ENCODE measurements at places on chromosomes 16 and 17.

GRCh38 chr16:6081320-6081976 lies 983.9 kb upstream of the EEF2KMT start:
- H3K27me3 ChIP-seq, result no peaks in the 10 kb centered on the region
- no peak overlapping the region for H3K27ac ChIP-seq
- peak; percentile 35 for DNase-seq
- H3K4me1 ChIP-seq, result no peaks in the 10 kb centered on the region
- no peak overlapping the region for H3K4me3 ChIP-seq
- H3K36me3 ChIP-seq, result no peaks in the 10 kb centered on the region

GRCh38 chr17:54404259-54404658 lies 496.4 kb upstream of the TOM1L1 start:
- no peaks in the 10 kb centered on the region for H3K36me3 ChIP-seq
- H3K4me1 ChIP-seq, result no peaks in the 10 kb centered on the region
- H3K27me3 ChIP-seq, result no peaks in the 10 kb centered on the region
- no peak overlapping the region for H3K4me3 ChIP-seq
- no peak overlapping the region for H3K27ac ChIP-seq

DNA sequence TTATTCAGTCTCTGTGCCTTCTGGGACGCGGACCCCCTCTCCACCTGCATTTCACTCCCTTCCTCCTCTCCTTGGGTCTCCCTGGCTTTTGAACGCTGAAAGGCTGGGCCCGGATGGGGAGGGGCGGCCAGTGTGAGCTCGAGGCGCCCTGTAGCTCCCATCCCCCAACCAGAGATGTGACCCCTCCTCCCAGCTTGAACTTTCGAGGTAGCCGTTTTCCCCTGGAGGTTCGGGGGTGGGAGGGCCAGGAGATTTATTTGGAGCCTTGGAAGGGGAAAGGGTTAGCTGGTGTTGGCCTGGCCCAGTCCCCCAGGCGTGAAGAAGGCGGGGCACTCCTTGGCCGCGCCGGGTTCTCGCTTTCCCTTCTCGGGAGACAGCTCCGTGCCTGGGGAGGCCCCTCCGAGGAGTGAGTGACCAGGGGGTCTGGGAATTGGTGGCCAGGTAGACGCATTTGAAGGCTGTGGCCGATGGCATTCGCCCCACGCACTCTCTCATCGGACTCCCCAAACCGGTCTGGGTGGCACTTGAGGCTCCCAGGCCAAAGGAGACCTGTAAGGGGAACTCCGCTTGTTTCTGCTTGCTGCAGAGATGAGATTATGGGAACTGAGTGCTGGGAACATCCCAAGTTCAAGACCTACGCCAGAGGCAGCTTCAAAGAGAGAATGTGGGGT lies 942 bp downstream of the LDAF1 start:
- DNase-seq, result peak; percentile 25
- peak overlapping the region; percentile 88 for H3K4me3 ChIP-seq
- H3K27ac ChIP-seq, result no peak overlapping the region
- peaks cover 8% of the 10 kb centered on the region for H3K36me3 ChIP-seq

- H3K4me3 ChIP-seq, result no peak overlapping the region
- no peaks in the 10 kb centered on the region for H3K27me3 ChIP-seq
- H3K4me1 ChIP-seq, result peaks cover under 1% of the 10 kb centered on the region
- DNase-seq, result peak; percentile 74
- no peak overlapping the region for H3K27ac ChIP-seq
These were observed 6.4 kb downstream of the C16orf86 start for GRCh38 chr16:67672739-67673662.

DNA sequence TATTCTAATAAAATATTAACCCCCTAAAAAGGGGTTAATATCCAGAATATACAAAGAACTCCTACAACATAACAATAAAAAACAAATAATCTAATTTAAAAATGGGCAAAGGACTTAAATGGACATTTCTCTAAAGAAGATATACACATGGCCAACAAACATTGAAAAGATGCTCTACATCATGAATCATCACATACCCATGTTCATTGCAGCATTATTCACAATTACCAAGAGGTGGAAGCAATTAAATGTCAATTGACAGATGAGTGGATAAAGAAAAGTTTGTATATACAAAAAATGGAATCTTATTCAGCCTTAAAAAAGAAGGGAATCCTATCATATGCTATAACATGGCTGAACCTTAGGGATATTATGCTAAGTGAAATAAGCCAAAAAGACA lies 36.8 kb downstream of the CPD start:
- H3K4me3 ChIP-seq, result no peak overlapping the region
- H3K36me3 ChIP-seq, result peaks cover 10% of the 10 kb centered on the region
- peaks cover 29% of the 10 kb centered on the region for H3K4me1 ChIP-seq
- no peak overlapping the region for H3K27ac ChIP-seq
- H3K27me3 ChIP-seq, result no peaks in the 10 kb centered on the region

DNA sequence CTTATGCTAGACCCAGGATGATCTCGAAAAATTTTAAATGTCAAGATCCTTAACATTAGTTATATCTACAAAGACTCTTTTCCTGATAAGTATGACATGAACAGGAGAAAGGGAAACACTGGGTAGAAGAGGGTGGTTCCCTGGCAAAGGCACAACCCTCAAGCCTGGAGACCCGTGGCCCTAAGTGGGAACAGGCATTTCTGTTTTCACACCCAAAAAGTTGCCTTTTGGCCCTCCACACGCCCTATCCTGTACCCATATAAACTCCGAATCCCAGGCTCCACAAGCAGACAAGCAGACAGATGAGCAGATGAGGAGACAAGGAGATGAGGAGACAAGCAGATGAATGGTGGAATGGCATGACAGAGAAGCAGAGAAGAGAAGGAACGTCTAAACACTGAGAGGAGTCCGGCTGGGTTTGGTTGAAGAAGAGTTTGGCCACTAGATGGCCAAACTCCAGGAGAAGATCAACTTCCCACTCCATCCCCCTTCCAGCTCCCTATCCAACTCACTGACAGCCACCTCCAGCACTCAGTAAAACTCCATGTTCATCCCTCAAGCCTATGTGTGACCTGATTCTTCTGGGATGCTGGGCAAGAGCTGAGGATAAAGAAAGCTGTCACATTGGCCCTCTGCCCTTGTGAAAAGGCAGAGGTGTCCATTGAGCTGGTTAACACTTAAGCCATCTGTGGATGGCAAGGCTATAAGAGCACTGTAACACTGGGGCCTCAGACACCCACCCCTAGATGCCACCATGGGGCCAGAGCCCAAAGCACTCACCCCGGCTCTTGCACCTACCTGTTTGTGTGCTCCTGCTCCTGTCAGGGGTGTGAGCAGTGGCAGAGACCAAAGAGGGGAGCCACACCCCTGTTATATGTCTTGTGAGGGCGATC lies 139.6 kb upstream of the FAM20A start:
- peaks cover 23% of the 10 kb centered on the region for H3K27me3 ChIP-seq
- no peak overlapping the region for H3K4me3 ChIP-seq
- no peak overlapping the region for H3K27ac ChIP-seq

DNA sequence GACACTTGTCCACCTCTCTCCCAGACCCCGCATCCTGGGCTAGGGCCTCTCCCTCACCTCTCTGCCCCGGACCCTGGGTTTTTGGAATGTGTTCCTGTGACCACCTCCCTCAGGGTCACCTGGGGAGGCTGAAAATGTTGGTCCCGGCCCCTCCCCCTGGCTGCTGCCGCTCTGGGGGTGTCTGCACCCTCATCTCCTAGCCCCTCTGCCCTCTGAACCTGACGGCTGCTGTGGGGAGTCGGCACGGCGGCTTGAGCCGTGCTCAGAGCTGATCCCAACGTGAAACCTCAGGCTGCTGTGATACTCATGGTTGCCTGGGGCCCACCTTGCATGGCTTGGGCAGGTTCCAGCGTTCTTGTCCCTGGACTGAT lies 42.8 kb downstream of the ADCY7 start:
- H3K27ac ChIP-seq, result no peak overlapping the region
- peaks cover 17% of the 10 kb centered on the region for H3K36me3 ChIP-seq
- no peak for DNase-seq
- H3K27me3 ChIP-seq, result no peaks in the 10 kb centered on the region

- H3K36me3 ChIP-seq, result peaks cover 7% of the 10 kb centered on the region
- no peak overlapping the region for H3K4me3 ChIP-seq
- no peaks in the 10 kb centered on the region for H3K4me1 ChIP-seq
- DNase-seq, result peak; percentile 76
These were observed 7.9 kb upstream of the PAM16 start for GRCh38 chr16:4358831-4359561.

DNA sequence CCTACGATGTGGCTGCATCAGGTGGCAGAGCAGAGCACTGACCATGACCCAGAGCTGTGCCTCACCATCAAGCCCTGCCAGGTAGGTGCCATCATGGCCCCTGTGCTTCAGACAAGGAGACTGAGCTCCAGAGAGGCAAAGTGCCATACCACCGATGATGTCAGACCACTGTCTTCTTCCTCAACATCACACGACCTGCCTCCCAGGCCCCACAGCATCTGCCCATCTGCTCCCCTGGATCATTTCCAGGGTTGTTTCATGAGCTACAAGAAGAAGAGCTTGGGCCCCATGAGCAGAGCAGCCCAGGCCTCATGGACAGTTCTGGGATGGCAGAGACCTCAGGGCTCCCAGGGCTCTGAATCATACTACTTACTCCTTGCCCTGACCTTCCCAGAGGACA lies 9.9 kb downstream of the XYLT1 start:
- no peak for DNase-seq
- H3K36me3 ChIP-seq, result peaks cover 6% of the 10 kb centered on the region
- no peaks in the 10 kb centered on the region for H3K27me3 ChIP-seq
- peaks cover 33% of the 10 kb centered on the region for H3K4me1 ChIP-seq

GRCh38 chr17:13765701-13766100 lies 164.0 kb upstream of the HS3ST3A1 start:
- DNase-seq, result no peak
- no peak overlapping the region for H3K4me3 ChIP-seq
- peaks cover 25% of the 10 kb centered on the region for H3K27me3 ChIP-seq
- H3K4me1 ChIP-seq, result no peaks in the 10 kb centered on the region

DNA sequence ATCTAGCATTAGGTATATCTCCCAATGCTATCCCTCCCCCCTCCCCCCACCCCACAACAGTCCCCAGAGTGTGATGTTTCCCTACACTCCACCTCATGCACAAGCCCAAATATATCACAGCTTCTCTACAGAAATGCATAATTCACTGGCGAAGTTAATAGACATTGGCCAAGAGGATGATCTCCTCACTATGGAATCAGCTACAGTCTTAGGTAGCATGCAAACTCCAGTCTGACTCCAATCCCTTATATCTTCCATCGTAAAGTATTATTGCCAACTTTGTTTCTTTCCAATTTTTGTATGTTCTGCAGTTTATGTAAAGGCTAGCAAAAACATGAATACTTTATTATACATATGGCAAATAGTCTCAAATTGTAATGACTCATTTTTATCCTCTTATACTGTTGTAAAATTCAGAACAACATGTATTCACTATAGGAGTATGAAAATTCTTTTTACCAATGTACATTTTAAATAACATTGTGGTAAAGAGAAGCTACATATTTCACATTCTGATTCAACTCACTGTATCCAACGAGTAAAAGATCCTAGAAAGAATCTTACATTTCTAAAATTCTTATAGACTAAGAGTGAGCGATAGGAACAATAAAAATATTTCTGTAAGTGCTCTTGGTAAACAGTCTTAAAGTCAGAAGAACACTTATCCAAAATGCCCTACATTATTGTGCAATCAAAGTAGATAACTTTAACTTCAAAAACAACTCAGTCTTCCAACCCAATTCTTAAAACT lies 871 bp downstream of the ABCA8 start:
- no peak overlapping the region for H3K4me3 ChIP-seq
- H3K4me1 ChIP-seq, result no peaks in the 10 kb centered on the region
- DNase-seq, result no peak
- H3K36me3 ChIP-seq, result no peaks in the 10 kb centered on the region

DNA sequence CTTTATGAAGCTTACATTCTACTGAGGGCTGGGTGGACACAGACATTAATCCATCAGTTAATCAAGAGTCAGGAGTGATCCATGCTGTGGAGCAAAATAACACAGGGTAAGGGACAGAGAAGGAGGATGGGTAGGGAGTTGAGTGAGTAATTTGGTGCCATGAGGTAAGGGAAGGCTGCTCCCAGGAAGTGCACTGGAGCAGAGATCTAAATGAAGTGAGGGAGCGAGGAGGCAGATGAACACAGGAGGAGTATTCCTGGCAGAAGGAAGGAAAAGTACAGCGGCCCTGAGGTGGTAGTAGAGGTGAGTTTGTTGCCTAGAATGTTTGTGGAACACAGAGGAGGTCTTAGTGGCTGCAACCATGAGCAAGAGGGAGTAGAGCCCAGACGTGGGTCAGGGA lies 34.8 kb downstream of the ASIC2 start:
- no peaks in the 10 kb centered on the region for H3K36me3 ChIP-seq
- H3K4me1 ChIP-seq, result no peaks in the 10 kb centered on the region
- peaks cover 6% of the 10 kb centered on the region for H3K27me3 ChIP-seq
- no peak for DNase-seq

DNA sequence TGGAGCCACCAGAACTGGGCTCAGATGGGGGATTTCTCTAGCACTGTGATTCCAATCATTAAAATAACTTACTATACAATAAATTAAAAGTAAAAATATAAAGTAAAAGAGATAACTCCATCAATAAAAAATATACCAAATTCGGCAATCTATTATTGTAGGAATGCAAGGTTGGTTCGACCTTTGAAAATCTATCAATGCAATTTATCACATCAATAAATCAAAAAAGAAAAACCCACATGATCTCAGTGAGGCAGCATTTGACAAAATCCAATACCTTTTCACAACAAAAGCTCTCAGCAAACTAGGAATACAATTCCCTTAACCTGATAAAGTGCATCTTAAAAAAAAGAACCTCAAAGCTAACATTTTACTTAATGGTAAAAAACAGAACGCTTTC lies 17.0 kb downstream of the RAB40B start:
- peaks cover 4% of the 10 kb centered on the region for H3K36me3 ChIP-seq
- no peak overlapping the region for H3K4me3 ChIP-seq
- no peak for DNase-seq
- H3K27ac ChIP-seq, result no peak overlapping the region

DNA sequence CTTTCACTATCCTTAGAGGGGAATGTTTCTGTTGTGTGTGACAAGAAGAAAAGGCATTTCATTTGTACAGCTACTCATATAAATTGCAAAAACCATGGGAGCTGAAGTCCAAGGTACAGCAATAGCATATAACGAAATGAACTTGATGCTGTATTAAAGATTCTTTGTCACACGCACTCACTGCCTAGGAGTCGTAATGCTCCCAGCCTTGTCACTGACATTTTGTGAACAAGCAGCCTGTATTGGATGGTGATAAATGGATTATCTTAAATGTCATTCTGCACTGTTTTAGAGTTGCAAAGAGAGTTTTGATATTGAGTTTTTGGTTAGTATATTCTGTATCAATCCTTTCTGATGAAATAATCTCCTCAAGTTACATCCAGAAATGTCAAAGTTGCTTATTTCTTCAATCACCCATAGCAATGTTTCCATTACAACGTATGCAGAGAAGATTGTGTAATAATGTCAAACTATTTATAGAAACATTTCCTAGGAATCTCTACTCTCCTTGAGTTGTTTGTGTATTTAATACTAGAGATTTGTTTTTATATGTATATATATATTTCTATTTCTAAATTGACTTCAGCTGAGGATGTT lies 270.6 kb downstream of the FTO start:
- no peak overlapping the region for H3K27ac ChIP-seq
- no peaks in the 10 kb centered on the region for H3K36me3 ChIP-seq
- H3K4me3 ChIP-seq, result no peak overlapping the region

Measured in activated naive CD4-positive, alpha-beta T cell treated with anti-CD3 and anti-CD28 coated beads for 36 hours (primary cell).